HFFc6 (cell line): ENCODE measurements at places on chromosomes 16 and 17. TPM values are rescaled to one million over a fixed set of nuclear protein-coding genes. Genes with fewer than 3 reads are reported as not detected.

DNA sequence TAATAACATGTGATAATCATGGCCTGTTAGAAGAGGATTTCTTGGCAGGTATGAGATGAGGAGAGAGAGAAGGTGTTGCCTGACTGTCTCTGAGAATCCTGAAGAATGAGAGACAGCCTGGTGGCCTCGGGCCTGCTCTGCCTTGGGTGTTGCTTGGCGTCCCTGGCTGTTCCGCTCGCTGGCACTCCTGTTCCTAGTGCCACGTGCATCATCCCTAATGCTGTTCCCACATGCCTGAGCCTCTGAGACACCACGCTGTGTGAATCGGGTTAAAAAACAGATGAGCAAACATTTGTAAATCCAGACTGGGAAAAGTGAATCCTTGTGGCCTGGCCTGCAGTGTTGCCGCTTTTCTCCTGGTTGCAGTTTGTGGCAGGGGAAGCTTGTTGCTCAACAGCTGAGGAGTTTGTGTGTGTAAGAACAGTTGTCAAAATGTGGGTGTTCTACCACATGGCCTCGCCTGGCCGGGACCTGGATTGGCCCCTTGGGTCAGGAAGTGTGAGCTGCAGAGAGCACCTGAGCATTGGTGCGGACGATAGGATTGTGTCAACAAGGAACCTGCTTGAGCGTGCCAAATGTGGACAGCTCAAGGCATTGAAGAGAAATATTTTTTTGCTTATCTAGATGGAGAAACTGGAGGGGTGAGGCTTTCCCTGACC is 22.0 kb downstream of the UBN1 start:
- no peak overlapping the region for H3K4me3 ChIP-seq
- no peaks in the 10 kb centered on the region for H3K4me1 ChIP-seq
- DNase-seq, result no peak
- peaks cover 17% of the 10 kb centered on the region for H3K36me3 ChIP-seq
- no peaks in the 10 kb centered on the region; the same call in 1 of the 2 replicates for H3K27me3 ChIP-seq
- no peak overlapping the region for H3K27ac ChIP-seq

GRCh38 chr17:13268791-13269595 is 251.2 kb upstream of the ELAC2 start:
- DNase-seq, result no peak
- no peaks in the 10 kb centered on the region for H3K36me3 ChIP-seq
- H3K27ac ChIP-seq, result no peak overlapping the region
- no peak overlapping the region for H3K4me3 ChIP-seq
- H3K4me1 ChIP-seq, result peaks cover 51% of the 10 kb centered on the region
- H3K27me3 ChIP-seq, result peaks cover 17% of the 10 kb centered on the region

GRCh38 chr17:43019418-43019817 is 2.8 kb downstream of the VAT1 start:
- no peak for DNase-seq
- peak overlapping the region; percentile 74 for H3K27ac ChIP-seq
- H3K4me1 ChIP-seq, result peaks cover 44% of the 10 kb centered on the region
- H3K27me3 ChIP-seq, result no peaks in the 10 kb centered on the region; the same call in 1 of the 2 replicates
- peaks cover 9% of the 10 kb centered on the region for H3K36me3 ChIP-seq

- H3K4me1 ChIP-seq, result no peaks in the 10 kb centered on the region
- no peak overlapping the region for H3K4me3 ChIP-seq
- H3K27me3 ChIP-seq, result no peaks in the 10 kb centered on the region; the same call in 1 of the 2 replicates
- no peaks in the 10 kb centered on the region for H3K36me3 ChIP-seq
These were observed 791.4 kb upstream of the RBFOX1 start for GRCh38 chr16:6541267-6541666.

DNA sequence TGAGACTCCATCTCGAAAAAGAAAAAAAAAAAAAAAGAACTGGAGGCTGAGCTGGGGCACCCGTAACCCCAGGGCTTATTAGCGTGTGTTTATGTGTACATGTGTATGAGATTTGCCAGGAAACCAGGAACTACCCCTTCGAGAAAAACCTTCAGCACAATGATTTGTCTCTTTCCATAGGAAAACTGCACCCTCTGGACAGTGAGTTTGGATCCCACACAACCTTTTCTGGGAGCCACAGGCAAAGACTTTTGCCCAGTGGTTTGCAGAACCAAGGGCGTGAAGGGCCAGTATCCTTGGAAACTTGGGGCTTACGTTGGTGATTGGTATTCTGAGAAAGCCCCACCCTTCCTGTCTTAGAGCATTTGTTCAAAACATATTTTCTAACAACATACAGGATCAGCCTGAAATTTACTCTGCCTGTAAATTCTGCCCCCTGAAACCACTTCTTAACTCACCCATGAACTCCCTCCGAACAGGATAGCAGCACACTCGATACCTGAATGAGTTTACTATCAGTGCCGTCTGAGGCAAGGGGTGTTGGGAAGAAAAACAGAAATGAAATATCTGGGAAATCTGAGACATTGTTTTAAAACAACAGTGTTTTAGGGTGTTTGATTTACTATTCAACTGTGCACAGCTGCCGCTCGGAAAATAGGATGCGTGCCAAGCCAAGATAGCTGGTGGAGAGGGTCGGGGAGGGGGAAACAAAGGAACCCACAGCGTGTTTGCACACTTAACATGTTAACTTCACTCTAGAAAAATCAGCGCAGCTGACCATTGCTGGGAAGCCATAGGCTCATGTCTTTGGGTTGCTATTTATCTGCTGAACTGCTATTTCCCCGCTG is 40.2 kb upstream of the MAF start:
- no peak overlapping the region for H3K4me3 ChIP-seq
- no peaks in the 10 kb centered on the region for H3K4me1 ChIP-seq
- no peak overlapping the region for H3K27ac ChIP-seq
- no peaks in the 10 kb centered on the region for H3K27me3 ChIP-seq
- no peak for DNase-seq

GRCh38 chr16:88815227-88815626 is 3.5 kb upstream of the APRT start:
- DNase-seq, result no peak
- H3K27ac ChIP-seq, result no peak overlapping the region
- peaks cover 6% of the 10 kb centered on the region for H3K4me1 ChIP-seq
- no peaks in the 10 kb centered on the region; the same call in 1 of the 2 replicates for H3K36me3 ChIP-seq

DNA sequence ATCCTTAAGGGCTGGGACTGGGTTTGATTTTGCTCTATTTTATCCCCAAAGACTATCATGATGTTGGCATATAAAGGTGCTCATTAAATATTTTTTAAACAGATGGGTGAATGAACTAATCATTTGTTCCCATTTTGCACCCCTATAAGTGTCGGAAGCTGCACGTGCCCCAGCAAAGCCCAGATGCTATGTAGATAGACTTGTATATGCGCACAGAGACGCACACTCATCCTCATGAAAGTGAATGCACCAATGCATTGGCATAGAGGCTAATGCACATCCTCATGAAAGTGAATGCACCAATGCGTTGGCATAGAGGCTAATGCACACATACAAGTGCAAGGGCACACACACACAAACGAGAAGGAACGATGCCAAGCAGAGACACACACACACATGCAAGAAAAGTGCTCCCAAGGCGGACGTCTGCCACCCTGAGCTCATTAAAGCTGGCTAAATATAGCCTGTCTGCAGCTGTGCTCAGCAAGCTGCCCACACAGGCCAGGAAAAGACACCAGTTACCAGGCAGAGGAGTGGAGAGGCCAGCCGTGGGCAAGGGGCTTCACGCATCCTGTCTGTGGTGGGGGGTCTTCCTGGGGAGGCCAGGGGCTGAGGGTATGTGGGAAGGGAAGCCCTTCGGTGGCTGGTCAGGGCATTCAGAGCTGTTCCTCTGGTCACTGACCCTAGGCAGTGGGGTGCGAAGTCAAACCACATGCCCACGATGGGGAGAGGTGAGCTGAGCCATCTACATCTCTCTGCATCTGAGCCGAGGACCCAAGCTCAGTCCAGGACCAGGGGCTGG is 52.6 kb downstream of the PIMREG start:
- no peaks in the 10 kb centered on the region for H3K36me3 ChIP-seq
- no peak overlapping the region for H3K4me3 ChIP-seq
- no peak for DNase-seq
- peaks cover 36% of the 10 kb centered on the region for H3K27me3 ChIP-seq

DNA sequence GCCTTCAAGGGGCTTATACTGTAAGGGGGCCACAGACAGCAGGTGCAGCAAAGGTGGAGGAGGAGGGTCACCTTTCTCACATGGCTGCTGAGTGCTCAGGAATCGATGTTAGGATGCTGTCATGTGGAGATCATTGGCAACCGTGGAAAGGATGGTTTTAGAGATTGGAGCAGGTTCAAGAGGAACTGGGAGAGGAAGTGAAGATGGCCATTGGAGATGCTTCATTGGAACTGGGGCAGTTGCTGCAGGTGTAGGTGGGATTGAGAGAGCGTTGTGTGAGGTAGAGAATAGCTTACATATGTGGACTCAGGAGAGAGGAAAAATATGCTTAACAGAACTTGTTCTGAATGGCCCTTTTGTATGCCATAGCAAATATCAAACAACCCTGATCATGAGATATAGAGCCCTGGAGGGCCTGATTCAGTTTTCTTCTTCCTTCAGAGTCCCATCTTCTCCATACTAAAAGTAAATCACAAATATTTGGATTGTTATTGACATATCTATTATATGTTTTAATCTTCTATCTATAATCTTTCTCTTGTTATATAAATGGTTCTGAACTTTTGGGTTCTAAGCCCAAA is 40.8 kb downstream of the LDHD start:
- no peaks in the 10 kb centered on the region for H3K36me3 ChIP-seq
- H3K4me1 ChIP-seq, result peaks cover 23% of the 10 kb centered on the region
- no peaks in the 10 kb centered on the region; the same call in 1 of the 2 replicates for H3K27me3 ChIP-seq
- no peak overlapping the region for H3K4me3 ChIP-seq
- H3K27ac ChIP-seq, result no peak overlapping the region
- DNase-seq, result no peak

DNA sequence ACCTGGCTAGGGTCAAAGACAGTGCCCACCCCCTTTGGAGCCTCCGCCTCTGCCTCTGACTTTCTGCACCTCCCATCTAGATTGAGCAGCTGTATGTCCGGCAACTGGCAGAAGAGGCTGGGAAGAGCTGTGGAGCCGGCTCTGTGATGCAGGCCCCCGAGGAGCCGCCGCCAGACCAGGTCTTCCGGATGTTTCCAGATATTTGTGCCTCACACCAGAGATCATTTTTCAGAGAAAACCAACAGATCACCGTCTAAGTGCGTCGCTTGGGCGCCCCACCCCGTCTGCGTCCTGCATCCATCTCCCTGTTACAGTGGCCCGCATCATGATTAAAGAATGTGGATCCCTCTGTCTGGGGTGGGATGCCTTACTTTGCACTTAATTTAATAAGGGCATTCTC is 22.1 kb downstream of the IRF8 start:
- H3K27ac ChIP-seq, result no peak overlapping the region; the same call in 1 of the 2 replicates
- no peaks in the 10 kb centered on the region for H3K36me3 ChIP-seq
- H3K27me3 ChIP-seq, result peaks cover 62% of the 10 kb centered on the region
- H3K4me1 ChIP-seq, result peaks cover 17% of the 10 kb centered on the region
- no peak for DNase-seq

DNA sequence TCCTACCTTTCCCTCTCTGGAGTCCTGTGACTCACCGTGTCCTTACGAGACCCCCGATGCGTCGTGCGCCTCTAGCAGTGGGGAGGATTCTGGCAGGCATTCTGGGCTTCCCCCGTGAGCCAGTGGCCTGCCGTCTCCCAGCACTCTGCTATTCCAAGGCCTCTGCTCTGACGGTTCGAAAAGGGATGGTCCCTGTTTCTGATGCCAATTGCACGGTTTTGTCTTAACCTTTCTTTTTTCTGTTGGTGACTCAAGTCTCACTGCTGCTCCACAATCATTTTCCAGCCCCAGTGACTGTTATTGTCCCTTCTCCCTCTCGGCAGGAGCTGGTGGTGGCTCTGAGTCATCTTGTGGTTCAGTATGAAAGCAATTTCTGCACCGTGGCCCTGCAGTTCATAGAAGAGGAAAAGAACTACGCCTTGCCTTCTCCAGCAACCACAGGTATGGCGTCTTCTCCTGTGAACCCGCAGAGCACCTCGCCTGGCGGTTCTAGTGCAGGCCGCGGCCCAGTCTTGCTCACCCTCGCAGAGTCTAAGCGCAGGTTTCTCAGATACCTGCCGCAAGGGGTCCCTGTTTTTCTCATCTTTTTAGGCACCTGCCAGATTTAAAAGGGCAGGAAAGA is 100.1 kb upstream of the CHMP6 start:
- H3K4me3 ChIP-seq, result peak overlapping the region; percentile 78
- peaks cover 6% of the 10 kb centered on the region for H3K27me3 ChIP-seq
- H3K4me1 ChIP-seq, result peaks cover 31% of the 10 kb centered on the region
- H3K36me3 ChIP-seq, result peaks cover 45% of the 10 kb centered on the region
- DNase-seq, result peak; percentile 91

DNA sequence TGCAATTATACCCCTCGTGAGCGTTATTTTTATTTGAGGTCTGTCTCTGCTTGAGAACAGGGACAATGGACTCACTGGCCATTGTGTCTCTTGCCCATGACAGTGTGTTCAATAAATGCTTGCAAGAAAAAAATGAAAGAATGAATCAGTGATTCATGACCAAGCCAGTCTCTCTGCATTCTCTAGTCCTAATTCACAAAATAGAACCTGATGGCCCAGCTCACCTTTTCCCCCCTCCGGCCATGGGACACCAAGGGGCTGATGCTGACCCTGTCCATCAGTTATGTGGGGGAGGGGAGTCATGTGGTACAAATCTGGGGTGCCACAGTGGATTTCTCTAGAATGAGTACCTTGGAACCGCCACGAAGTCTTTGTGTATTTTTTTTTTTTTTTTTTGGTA is 38.2 kb downstream of the CCDC42 start:
- H3K27ac ChIP-seq, result no peak overlapping the region
- peaks cover 25% of the 10 kb centered on the region for H3K27me3 ChIP-seq
- no peaks in the 10 kb centered on the region; the same call in 1 of the 2 replicates for H3K4me1 ChIP-seq

- no peak within 1 kb of the TSS for H3K27ac ChIP-seq
- H3K4me1 ChIP-seq, result peaks cover 9% of the 10 kb centered on the region
- H3K36me3 ChIP-seq, result no peaks in the 10 kb centered on the region
- peak within 1 kb of the TSS; percentile 73 for H3K4me3 ChIP-seq
- H3K27me3 ChIP-seq, result peaks cover 43% of the 10 kb centered on the region
- DNase-seq, result no peak
These were observed at the start of gene PITPNM3 for GRCh38 chr17:6556121-6557039. Gene PITPNM3 (minus strand): TSS chr17:6556555. CDS start chr17:6556406, 149 bp downstream.

- H3K4me3 ChIP-seq, result no peak overlapping the region
- no peak overlapping the region for H3K27ac ChIP-seq
- no peaks in the 10 kb centered on the region for H3K4me1 ChIP-seq
- peaks cover 63% of the 10 kb centered on the region for H3K27me3 ChIP-seq
- no peaks in the 10 kb centered on the region for H3K36me3 ChIP-seq
- DNase-seq, result no peak
These were observed 36.2 kb upstream of the CRHR1 start for GRCh38 chr17:45747911-45748310.

- peaks cover 39% of the 10 kb centered on the region for H3K4me1 ChIP-seq
- no peaks in the 10 kb centered on the region for H3K27me3 ChIP-seq
- H3K36me3 ChIP-seq, result peaks cover 29% of the 10 kb centered on the region
- H3K4me3 ChIP-seq, result peak overlapping the region; percentile 92
These were observed 584 bp upstream of the TNRC6A start for GRCh38 chr16:24728891-24729242.

CCL7 gene
- total RNA-seq, result not detected in 3 replicates
